Stimulated activated CD8-positive, alpha-beta memory T cell treated with anti-CD3 and anti-CD28 coated beads, Interleukin-4, amount 100 ng/mL, for 1 hour (primary cell): ENCODE measurements at places on chromosomes 3 and 15.

DNA sequence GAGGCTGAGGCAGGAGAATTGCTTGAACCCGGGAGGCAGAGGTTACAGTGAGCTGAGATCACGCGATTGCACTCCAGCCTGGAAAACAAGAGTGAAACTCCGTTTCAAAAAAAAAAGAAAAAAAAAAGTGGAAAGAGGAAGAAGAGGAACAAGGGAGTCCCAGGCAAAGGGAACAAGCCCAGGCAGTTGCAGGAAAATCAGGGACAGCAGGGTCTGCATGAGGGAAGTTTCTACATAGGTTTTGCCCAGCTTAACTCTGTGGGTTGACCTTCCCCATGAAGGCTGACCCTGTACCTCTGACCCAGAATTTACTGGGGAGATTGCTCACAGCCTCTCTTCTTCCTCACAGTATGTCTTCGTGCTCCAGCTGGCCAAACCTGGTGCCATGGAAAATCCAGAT is 12.3 kb downstream of the RBP1 start:
- DNase-seq, result no peak

GRCh38 chr3:63231643-63232042 is 46.5 kb upstream of the SYNPR start:
- no peak for DNase-seq

GRCh38 chr3:125214738-125215137 is 2.2 kb upstream of the SLC12A8 start:
- no peak for DNase-seq

DNA sequence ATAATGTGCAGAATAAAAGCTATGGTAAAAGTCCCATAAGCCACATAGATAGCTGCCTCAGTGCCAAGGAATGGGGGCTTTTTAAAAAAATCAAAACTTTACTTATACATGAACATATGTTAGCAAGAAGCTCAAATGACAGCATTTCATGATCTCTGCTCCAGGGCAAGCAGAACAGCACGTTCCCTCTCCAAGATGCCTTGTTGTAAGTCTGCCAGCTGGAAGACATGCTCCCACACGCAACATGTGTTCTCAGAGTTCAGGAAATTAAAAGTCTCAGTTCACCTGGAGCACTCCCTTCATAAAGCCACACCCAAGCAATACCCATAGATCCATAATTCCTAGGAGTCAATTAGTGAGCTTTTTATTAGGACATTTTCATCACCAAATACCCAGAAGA is 52.2 kb downstream of the ABI3BP start:
- no peak for DNase-seq

DNA sequence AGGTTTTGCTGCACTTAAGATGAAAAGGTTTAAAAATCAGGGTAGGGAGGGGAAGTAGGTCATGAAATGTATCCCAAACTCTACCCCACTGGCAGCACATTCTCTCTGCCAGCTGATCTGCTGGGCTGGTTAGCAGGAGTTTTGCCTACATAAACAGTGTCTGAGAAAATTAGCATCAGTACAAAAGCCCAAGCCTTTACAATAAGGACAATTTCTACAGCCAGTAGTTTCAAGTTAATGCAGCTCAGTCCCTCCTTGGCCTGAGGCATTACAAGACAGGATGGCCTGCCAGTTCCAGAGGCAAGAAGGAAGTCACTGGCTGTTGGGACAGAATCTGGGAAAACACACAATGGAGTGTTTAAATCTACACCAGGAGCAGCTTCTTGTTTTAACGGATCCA is 32.8 kb downstream of the NCEH1 start:
- no peak for DNase-seq
